H4 (cell line): ENCODE measurements at places on chromosomes 2 and 18.

DNA sequence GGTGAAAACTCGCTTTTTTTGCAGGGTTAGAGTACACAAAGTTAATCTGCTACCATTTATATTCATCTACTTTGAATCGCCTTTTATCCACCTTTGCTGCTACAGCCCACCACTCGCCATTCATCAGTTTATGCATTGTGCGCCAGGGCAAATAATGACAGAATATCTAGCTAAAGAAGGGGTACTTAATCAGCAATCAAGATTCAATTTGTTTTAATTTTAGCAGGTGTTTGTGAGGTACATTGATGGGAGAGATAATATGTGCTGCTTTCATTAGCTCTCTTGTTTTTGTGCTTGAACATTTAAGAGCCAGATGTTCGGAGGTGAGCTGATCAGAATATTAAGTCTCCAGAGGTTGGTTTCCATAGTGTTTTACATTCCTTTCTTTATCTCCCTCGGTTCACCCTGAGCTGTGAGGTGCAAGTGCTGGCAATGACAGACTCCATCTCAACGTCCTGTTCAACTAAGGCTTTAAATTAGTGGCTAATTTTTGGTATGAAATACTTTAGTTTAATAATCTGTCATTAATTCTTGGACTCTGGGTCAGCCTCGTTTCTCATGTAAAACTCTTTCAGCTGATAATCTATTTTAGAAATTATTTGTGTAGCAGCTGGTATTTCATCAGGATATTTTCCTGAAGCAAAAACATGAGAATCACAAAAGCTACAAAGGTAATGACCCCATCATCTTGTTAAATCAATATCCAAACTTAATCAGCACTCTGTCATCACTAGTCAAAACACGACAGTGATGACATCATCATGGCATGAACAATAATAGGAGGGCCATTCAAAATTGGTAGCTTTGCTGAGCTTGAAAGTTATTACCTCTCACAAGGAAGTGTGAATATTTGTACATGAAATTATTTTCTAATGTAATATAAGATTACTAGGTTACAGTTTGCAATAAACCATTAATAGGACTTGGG is 479.9 kb upstream of the FANCL start:
- DNase-seq = no peak

GRCh38 chr2:213034585-213034984 is 116.8 kb downstream of the IKZF2 start:
- no peak for DNase-seq

GRCh38 chr2:240304746-240305161 is 130.7 kb upstream of the GPC1 start:
- no peak for DNase-seq

DNA sequence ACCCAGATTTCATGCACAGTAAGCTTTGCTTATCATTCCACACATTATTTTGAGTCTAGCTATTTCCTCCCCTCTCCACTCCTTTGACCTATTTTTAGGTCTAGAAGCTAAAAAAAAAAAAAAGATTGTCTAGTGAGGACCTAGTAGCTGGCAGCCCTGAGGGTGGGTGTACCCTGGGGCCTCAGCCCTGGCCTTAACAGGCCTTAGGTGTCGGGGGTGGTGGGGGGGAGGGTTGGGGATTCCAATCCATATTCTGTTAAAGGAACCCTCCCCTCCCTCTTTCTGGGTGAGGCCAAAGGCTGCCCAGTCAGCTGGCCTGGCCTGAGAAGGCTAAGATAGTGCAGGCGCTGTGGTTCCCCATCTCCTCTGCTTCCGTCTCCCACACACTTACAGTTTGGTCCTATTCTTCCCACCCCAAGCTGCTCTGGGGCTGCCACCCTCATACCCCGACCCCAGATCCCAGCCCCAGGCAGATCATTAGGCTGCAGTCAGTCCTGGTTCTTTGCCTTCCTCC is 65.5 kb upstream of the HK2 start:
- no peak for DNase-seq
